Spleen (tissue), 13 donors: ENCODE measurements at places on chromosomes 5 and 9. TPM values are rescaled to one million over a fixed set of nuclear protein-coding genes. Genes with fewer than 3 reads are reported as not detected.

The PRDM9 gene
- not detected for total RNA-seq

The CDH10 gene
- not detected for total RNA-seq

The IFNA2 gene
- total RNA-seq = 0.88 TPM

DNA sequence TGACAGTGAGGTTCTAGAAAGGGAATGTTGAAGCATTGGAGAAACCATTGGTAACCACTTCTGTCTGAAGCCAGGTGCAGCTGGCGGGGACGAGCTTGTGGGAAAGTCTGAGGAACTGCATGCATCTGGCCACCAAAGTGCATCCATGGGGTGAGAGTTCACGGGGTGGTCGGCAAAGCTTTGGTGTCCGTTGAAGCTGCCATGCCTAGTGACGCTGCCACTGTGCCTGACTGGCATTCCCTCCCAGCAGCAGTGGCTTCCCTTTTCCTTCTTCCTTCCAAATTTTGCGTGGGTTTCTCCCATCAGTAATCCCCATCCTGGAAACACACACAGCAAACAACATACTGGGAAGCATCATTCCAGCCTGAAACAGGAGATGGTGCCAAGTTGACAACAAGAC is 145.7 kb upstream of the ALDH1B1 start:
- DNase-seq = no peak

The ETF1 gene
- 42.7 TPM for total RNA-seq

The PCDHB12 gene
- total RNA-seq = 2.2 TPM

GRCh38 chr5:2375757-2376250 is 375.7 kb downstream of the IRX2 start:
- no peak for DNase-seq

The C9 gene
- not detected for total RNA-seq

GRCh38 chr9:121797081-121797480 is 145.6 kb downstream of the DAB2IP start:
- peak; percentile 20 for DNase-seq

The C9orf43 gene
- 0.43 TPM for total RNA-seq

The SPATA24 gene
- total RNA-seq = 4.7 TPM

DNA sequence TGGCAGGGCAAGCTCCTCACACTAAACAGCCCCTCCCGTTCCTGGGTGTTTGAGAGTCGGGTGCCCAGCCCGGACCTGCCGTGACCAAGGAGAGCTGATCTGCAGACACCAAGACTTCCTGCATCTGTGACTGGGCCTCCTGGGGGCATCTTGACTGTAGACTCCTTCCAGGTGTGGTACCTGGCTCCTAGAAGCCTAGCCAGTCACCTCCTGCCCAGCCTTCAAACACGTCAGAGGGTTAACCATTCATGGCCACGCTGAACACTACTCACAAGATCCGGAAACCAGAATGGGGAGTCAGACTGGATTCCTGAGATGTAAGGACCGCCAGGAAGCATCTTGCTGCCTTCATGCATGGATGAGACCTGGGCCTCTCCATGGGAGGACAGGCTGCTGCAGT is 3.7 kb upstream of the LCN2 start:
- DNase-seq = peak; percentile 58

GRCh38 chr9:35324966-35325365 is 163.2 kb downstream of the UNC13B start:
- no peak for DNase-seq

The SPEF2 gene
- total RNA-seq = 11.3 TPM

- DNase-seq = peak; percentile 44
Measured at GRCh38 chr9:91176426-91176825, 185.3 kb downstream of the AUH start.

DNA sequence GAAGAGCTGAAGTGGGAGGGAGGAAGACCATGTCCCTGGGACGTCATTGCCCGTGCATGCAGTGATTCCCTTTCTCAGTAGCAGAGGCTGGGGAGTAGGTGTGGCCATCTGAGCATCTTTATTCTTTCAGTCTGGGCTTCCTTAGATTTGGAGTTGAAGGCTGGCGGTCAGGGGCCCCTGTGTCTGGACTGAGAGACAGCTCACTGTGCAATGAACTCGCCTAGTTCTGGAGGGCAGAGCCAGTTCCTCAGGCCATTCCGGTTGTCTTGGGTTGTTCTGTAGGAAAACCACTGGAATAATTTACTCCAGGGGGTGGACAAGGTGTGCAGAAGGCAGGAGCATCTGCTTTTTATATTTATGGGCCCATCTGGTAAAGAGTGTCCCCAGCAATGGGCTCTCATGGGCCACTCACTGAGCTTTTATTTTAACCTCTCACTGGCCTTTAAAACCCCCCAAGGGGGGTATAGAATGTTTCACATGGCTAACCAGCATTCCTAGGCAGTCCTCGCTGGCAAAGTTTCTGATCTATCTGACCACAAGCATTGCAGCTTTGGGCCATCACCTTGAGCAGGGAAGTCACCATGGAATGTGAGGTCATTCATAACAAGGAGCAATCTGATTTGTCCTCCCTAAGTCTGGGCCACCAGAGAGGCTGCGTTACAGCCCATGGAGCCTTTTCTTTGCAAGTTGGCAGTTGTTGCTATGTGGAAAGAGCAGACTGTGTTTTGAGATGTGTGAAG is 9.2 kb downstream of the STC2 start:
- peak; percentile 31 for DNase-seq

The CDK9 gene
- 103 TPM for total RNA-seq

DNA sequence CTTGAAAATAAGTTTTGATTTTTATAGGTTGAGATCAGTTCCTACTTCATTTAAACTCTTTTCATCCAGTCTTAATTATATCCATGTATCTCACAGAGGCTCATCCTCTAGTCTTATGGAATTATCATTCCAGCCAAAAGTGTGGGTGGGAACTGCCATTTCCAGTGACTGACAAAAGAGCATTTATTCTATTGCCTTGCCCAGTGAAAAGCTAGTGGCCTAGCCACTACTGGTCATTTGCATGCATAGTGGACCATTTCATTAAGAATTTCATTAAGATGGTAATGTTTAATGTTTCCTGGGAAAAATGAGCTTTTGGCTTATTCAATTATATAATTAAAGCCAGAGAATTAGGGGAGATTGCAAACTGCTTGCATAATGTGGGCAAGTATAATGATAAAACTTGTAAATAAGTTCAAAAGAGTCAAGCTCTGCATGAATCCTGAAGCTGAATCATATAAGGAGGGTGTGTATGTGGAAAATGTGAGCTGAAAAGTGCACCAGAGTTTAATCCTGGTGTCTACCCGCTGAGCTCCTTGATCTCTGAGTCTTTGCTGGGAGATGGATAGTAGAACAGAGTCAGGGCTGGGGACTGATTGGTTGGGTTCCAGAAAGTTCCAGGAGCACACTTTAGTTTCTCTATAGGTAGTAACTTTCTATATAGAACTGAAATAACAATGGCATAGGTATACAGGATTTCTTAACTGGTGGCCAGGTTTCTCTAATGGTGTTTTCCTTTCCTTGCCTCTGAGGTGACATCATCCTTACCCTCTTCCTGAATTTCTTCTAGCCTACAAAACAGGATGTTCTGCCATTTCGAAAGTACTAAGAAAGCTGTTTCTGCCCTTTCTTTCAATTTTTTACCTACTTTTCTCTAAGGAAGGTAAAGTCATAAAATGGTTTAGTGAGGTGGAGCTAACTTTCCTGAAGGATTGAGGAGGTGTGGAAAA is 78.5 kb downstream of the KIF4B start:
- no peak for DNase-seq

DNA sequence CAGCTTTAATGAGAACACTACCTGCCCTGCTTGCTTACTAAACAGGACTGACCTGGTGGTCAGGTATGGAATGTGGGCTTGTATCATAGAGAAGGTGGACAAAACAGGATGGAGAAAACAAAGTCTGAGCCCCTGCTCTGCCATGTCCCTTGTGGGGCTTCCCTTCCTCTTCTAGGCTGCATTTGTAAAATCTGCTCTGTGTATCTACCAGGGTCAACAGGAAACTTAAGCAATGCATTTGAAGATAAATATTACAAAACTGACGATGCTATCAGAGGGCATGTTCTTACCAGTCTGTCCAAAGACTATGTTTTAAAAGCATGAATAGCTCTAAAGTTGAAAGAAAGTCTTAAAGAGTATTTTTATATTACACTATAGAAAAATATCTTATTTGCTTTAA is 228.7 kb downstream of the DCP2 start:
- no peak for DNase-seq

- no peak for DNase-seq
Measured at GRCh38 chr9:34321451-34321850, 7.6 kb downstream of the KIF24 start.

DNA sequence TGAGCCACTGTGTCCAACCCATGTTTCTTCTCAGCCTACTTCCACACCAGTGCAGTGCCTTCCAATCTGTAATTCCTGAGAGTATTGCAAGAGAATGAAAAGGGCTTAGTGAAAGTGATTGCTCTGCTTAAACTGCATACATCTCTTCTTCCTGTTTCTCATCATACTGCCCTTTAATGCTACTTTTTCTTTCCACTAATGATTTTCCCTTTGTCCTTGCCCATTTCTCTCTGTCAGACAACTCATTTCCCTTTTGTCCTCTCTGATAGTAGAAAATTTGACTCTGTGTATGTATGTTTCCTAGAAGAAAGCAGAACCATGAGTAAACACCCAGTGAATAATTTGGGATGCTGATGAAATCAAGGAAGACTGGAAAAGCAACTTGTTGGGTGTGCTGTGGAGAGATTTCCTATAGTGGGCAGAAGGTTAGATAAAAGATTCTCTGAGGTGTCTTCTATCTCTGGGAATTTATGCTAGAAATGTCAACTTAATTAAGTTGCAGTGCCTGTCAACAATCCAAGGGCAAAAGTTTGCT is 102.2 kb upstream of the CHD1 start:
- no peak for DNase-seq

GRCh38 chr5:132008163-132008473 is 3.3 kb downstream of the ACSL6 start:
- DNase-seq = peak; percentile 49

The PCSK1 gene
- 0.72 TPM for total RNA-seq

- DNase-seq = no peak
Measured at GRCh38 chr5:168879929-168880328, 300.8 kb upstream of the PANK3 start.

DNA sequence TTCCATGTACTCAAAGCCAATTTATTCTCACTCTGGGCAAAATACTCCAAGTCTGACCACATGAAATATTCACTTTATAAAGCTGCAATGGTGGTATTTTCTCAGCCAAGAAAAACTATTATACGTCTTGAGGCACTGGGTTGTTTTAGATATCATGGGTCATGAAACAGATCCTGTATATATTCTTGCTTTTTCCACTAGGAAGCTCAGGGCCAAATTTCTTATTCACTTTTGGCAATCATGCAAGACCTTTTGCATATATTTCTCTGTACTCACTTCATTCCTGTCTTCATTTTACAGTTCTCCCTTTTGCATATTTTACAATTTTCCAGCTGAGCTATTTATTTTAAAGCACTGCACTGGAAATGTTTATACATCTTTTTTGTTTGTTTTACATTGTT is 49.8 kb downstream of the GABBR2 start:
- DNase-seq = no peak

The SLC36A2 gene
- not detected for total RNA-seq

GRCh38 chr5:33072726-33073125 is 361.6 kb downstream of the NPR3 start:
- DNase-seq = no peak

The GSN gene
- 263 TPM for total RNA-seq

The FAM120AOS gene
- total RNA-seq = 40.1 TPM

DNA sequence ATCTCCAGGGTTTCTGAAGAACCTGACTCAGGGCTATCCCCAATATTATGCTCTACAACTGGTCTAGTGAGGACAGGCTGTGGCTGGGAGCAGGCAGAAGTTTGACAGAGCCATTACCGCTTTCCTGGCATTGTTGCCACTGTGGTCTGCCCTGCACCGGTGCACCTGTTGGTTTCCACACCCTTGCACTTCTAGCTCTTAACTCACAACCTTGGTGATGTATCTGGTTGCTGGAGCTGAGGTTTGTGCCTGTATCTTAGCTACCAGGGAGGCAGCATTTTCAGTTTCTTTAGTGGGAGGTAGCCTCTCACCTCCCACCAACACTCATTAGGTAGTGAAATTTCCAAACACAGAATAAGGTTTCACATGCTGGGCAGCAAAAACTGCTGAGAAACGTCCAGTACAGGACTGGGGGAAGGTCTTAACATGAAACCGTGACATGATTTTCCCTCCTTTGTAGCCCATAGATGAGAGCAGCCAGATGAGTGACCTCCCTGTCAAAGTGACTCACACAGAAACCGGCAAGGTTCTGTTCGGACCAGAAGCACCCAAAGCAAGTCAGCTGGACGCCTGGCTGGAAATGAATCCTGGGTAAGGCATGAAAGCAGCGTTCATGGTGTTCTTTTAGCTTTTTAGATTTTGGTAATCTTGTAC is 57.7 kb downstream of the SMARCA2 start:
- no peak for DNase-seq

The BRINP1 gene
- total RNA-seq = 0.60 TPM

- no peak for DNase-seq
Measured at GRCh38 chr9:28801144-28801799, 1228.0 kb upstream of the C9orf72 start.

DNA sequence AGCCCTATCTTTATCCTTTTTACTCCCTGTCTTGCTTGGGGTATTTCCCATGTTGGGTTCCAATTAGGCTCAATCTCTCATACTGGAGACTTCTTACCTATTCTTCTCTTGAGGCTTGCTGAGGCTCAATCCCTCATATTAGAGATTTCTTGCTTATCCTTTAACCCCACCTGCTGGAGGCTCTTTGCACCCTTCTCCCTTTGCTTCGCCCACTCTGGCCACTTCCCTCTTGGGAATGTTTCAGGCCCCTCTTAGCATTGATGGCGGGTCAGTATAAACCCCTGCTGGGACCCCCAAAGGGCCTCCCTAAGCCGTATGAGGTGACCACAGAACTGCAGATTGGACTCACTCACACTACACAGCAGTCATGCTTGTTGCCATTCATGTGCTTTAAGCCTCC is 69.3 kb upstream of the CDK20 start:
- no peak for DNase-seq

The CD74 gene
- 5,152 TPM for total RNA-seq

DNA sequence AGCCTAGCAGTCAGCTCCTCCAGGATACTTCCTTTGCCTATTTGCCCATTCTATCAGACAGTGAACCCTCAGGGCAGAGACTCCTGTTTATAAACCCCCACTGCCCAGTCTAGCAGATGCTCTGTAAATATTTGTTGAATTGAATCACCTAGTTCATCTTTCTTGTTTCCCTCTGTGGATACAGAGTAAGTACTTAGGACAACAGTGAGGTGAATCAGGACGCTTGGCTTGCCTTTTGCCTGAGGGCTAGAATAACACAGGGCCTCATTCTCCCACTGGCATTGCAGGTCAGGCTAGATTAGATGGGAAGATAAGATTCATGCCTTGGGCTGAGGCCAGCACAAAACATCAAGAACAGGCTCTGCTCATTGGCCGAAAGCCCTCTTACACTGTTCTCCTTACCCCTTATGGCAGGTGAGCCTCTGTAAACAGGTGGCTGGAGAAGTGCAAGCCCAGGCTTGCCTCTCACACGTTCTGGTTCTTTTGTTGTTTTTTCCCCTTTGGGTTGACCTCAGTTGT is 22.2 kb downstream of the TNFSF8 start:
- DNase-seq = no peak

- no peak for DNase-seq
Measured at GRCh38 chr9:113219969-113220368, 1.1 kb downstream of the FKBP15 start.
